A549 treated with AZD2906 at 1 μM for 4 hours (cell line): ENCODE measurements at places on chromosomes 13 and 19. TPM values are rescaled to one million over a fixed set of nuclear protein-coding genes. Genes with fewer than 3 reads are reported as not detected.

Gene RDH8
- 0.07 to 0.31 TPM (median 0.26 TPM) in 5 replicates for total RNA-seq

Gene PSG7
- total RNA-seq: 0.06 to 0.11 TPM (median 0.08 TPM) in 3 of 5 replicates, not detected in the others

Gene SYNGR4
- total RNA-seq: 2.0 to 3.8 TPM (median 3.0 TPM) in 5 replicates

Gene FREM2
- total RNA-seq: not detected in 5 replicates

Gene PSG6
- 0.07 to 0.11 TPM in 2 of 5 replicates, not detected in the others for total RNA-seq

Gene WDR62
- total RNA-seq: 21.3 to 28.1 TPM (median 25.4 TPM) in 5 replicates

Gene AZU1
- total RNA-seq: 0.11 to 0.24 TPM (median 0.20 TPM) in 5 replicates

Gene DPF1
- total RNA-seq: 4.3 to 5.4 TPM (median 4.4 TPM) in 5 replicates

Gene PRR22
- total RNA-seq: 1.2 to 3.4 TPM (median 2.3 TPM) in 5 replicates

Gene RAB8A
- 47.7 to 103 TPM (median 50.2 TPM) in 5 replicates for total RNA-seq

Gene DHDH
- 0.87 to 1.6 TPM (median 1.3 TPM) in 5 replicates for total RNA-seq

Gene BCAM
- 68.3 to 86.8 TPM (median 84.1 TPM) in 5 replicates for total RNA-seq

Gene PCDH9
- 5.1 to 7.9 TPM (median 7.0 TPM) in 5 replicates for total RNA-seq

Gene USHBP1
- total RNA-seq: not detected in 5 replicates

Gene TLE6
- total RNA-seq: 4.7 to 6.8 TPM (median 5.3 TPM) in 5 replicates

Gene TUBB4A
- total RNA-seq: 6.7 to 7.3 TPM (median 7.0 TPM) in 5 replicates

Gene FUT6
- not detected in 5 replicates for total RNA-seq

Gene CTXN1
- total RNA-seq: 8.2 to 23.4 TPM (median 22.0 TPM) in 5 replicates

Gene MAG
- total RNA-seq: 0.03 to 0.10 TPM in 2 of 5 replicates, not detected in the others

Gene N4BP2L1
- total RNA-seq: 0.48 to 0.61 TPM (median 0.57 TPM) in 5 replicates

Gene DENND1C
- 0.08 to 0.25 TPM (median 0.22 TPM) in 5 replicates for total RNA-seq

Gene ZSCAN4
- total RNA-seq: not detected in 5 replicates

Gene CCL25
- not detected in 5 replicates for total RNA-seq
